T-helper 17 cell (primary cell): ENCODE measurements at places on chromosomes 6 and 20. TPM values are rescaled to one million over a fixed set of nuclear protein-coding genes. Genes with fewer than 3 reads are reported as not detected.

SLC39A7 gene
- total RNA-seq: 25.8 TPM

CBLN4 gene
- total RNA-seq: not detected

SLC17A3 gene
- total RNA-seq: 2.4 TPM

- no peak overlapping the region for H3K4me3 ChIP-seq
- no peak for DNase-seq
- no peak overlapping the region for H3K27ac ChIP-seq
- H3K4me1 ChIP-seq: peaks cover 33% of the 10 kb centered on the region
- H3K27me3 ChIP-seq: no peaks in the 10 kb centered on the region
Observed at GRCh38 chr6:34346175-34347119, 46.0 kb downstream of the NUDT3 start.

- no peak overlapping the region for H3K4me3 ChIP-seq
- H3K27me3 ChIP-seq: no peaks in the 10 kb centered on the region
- H3K27ac ChIP-seq: no peak overlapping the region
- no peak for DNase-seq
- no peaks in the 10 kb centered on the region for H3K4me1 ChIP-seq
- no peaks in the 10 kb centered on the region for H3K36me3 ChIP-seq
Observed at GRCh38 chr6:139198529-139199288, 63.8 kb downstream of the HECA start.

GRCh38 chr20:17601957-17602356 is 32.1 kb downstream of the DSTN start:
- H3K36me3 ChIP-seq: peaks cover 3% of the 10 kb centered on the region
- no peaks in the 10 kb centered on the region for H3K27me3 ChIP-seq
- peak overlapping the region; percentile 36 for H3K4me3 ChIP-seq
- peaks cover 18% of the 10 kb centered on the region for H3K4me1 ChIP-seq
- peak overlapping the region; percentile 34 for H3K27ac ChIP-seq

DNA sequence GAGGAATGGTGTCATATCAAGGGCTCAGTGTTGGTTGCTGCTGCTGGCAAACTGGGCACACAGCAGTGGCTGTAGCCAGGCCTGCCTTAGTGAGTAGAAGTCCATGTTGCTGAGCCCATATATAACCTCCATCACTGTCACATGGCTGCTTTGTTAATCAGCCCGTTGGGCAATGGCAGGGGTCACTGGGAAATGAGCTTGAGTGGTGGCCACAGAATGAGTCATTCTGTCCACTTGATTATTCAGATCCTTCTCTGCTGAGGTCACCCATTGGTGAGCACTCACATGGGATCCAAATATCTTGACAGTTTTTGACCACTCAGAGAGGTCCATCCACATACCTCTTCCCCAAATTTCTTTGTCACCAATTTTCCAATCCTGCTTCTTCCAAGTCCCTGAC is 898.9 kb upstream of the EYS start:
- H3K36me3 ChIP-seq: no peaks in the 10 kb centered on the region
- no peak overlapping the region for H3K4me3 ChIP-seq
- DNase-seq: no peak
- H3K27me3 ChIP-seq: no peaks in the 10 kb centered on the region
- H3K4me1 ChIP-seq: no peaks in the 10 kb centered on the region

- H3K4me3 ChIP-seq: no peak overlapping the region
Observed at GRCh38 chr20:47283411-47283810, 73.1 kb downstream of the ZMYND8 start.
